NCI-H446 treated with DMSO at 0.1 percent for 48 hours (cell line): ENCODE measurements at places on chromosomes 3 and 15.
A peak's percentile ranks its signal among the peaks of the same experiment; 100 is the strongest.

- DNase-seq: no peak
Observed at GRCh38 chr3:128945041-128945877, 48.6 kb downstream of the CFAP92 start.

DNA sequence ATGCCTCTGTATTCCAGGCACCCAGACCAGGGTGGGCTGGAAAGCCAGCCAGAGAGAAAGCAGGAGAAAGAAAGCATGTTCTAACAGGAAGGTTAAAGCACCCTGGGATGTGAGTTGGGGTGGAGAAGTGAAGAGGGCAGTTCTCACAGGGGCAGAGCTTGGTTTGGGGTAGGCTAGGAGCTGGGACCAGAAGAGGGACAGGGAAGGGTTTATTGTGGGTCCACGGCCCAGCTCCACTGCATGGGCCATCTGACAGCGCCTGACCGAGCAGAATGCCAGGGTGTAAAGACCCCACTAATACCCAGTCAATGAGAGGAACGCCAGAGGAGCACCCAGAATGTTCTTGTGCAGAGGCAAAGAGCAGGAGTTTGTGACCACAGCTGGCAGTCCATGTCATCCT, 27.1 kb upstream of the MAGEF1 start:
- no peak for DNase-seq

- DNase-seq: no peak
Observed at GRCh38 chr15:59642351-59642750, 15.0 kb downstream of the GTF2A2 start.

DNA sequence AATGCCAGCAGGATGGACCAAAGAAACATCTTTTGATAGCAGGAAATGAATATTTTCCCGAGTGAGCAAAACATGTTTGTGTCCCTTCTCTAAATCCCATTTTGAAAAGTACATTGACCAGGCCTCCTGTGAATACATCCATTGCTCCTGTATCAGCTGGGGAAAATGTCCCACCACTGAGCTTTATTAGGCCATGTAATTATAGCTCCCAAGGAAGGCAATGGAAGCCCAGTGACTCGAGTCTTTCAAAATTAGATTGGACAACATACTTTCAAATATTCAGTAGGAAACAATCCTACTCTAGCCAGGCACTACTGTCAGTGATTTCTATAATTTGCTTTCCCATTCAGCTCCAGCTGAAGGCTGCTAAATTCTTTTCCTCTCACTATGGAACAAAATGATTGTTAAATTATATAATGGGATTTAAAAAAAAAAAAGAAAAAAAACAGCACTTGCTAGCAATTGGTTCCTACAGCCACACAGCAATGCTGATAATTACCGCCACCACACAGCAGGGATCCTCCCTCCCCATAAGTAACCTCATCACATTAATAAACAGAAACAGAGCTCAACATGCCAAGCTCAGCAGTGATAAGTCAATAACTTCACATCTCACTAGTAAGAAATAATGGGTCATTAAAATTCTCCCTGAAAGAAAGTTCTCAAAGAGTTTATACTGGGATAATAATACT, 172.4 kb upstream of the SLC2A2 start:
- DNase-seq: peak; percentile 53

GRCh38 chr15:62877276-62877857, 165.2 kb upstream of the TPM1 start:
- DNase-seq: no peak

DNA sequence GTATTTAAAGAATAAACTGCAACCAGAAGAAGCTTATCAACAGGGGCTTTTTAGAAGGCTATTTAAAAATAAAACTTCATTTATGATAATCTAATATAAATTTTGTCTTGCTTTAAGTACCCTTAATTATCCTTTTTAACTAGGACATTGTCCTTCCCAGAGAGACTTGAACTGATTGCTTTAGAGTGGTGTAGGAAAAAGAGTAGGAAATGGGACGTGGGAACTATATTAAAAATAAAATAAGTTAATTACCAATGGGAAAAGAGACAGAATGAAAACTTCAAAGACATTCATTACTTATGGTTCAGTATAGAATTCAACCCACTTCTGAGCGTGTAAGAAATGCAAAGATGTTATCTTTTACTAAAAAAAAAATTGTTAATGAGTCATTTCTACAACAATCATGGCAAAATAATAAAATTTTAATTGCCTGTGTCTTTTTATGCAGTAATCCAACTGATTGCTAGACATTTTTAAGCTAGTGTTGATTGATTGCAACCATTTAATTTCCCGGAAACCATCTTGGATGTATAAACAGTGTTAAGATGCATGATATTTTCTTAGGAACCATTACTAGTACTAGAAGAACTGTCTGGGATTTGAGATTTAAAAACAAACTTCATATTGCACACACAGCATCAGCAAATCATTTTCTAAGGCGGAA, 298.8 kb upstream of the UMPS start:
- DNase-seq: no peak

- no peak for DNase-seq
Observed at GRCh38 chr3:76040946-76041345, 255.6 kb upstream of the ZNF717 start.

- DNase-seq: no peak
Observed at GRCh38 chr3:178450476-178450875, 85.8 kb upstream of the KCNMB2 start.

DNA sequence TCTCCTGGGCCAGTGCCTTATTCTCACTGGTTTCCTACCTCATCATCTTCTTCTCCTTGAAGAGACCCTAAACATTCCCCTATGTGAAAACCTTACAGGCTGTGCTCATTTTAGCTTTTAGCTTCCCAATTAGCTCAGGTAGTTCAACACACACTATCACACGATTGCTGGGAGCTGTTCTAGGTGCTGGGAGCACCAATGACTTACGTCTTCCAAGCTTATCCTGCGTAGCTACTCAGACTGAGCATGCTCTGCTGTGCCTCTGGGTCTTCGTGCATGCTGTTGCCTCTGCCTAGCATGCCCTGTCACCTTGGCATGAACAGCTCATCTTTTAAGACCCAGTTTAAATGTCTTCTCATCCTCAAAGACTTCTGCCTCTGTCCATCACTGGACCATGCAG, 55.7 kb upstream of the APEH start:
- DNase-seq: no peak

DNA sequence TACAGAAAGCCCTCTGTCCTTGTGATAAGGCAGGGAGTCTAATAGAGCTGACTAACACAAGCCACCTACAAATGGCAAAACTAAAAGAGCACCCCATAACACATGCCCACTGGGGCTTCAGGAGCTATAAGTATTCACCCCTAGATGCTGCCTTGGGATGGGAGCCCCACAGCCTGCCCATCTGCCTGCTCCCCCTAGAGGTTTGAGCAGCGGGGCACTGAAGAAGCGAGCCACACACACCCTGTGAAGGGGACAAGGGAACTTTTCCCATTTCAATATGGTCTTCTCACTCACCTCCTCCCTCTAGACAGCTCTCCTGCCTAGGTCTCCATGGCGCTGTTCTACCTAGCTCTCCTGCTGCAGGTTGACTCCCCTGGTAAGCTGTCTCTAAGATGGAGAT, 261.0 kb downstream of the SHQ1 start:
- no peak for DNase-seq

DNA sequence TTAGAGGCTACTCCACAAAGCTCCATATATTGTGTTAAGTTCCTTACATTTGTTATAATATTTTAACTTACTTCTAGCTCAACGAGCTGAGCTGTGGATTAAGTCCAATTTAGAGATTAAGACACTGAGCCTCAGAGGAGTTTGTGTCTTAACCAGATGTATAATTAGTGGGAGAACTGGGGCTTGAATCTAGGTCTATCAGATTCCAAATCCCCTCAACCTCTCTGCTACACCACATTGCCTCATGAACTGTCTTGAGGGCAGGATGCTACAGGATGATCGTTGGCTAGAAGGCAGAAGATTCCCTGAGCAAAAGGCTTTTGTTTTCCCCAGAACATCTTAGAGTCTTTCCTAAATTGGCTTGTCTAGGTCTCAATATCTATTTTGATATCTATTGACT, 890.8 kb downstream of the NAALADL2 start:
- DNase-seq: no peak

- DNase-seq: no peak
Observed at GRCh38 chr3:180657094-180657493, 22.2 kb downstream of the CCDC39 start.

DNA sequence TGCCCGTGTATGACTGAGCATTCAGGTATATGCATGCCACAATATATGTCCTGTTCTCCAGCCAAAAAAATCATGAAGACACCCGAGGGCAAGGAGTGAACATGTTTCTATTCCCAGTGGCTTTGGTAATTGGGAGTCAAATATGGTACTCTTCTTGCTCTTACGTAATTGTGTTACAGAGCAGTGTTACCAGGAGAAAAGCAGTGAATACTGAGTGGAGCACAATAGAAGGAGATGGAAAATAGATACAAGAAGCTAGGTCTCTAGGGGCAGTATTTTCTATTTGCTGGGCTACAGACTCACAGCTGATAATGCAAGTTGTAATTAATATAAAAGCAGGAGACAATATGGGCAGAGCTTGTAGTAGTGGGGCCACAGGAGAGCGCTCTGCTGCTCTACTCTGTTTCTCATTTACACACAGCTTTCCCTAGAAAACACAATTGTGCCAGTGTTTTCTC, 13.2 kb downstream of the MEIS2 start:
- no peak for DNase-seq

DNA sequence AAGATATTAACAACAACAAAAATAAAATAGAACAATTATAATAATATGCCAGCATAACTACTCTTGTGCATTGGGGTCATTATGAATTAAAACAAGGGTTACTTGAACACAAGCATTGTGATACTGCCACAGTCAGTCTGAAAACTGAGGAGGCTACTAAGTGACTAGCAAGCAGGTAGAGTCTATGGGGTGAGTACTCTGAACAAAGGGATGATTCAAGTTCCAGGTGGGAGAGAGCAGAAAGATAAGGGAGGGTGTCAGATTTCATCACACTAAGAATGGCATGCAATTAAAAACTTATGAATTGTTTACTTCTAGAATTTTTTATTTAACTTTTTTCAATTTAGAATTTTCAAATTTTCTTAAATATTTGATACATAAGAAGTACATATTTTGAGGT, 754.4 kb upstream of the GOLIM4 start:
- DNase-seq: no peak

DNA sequence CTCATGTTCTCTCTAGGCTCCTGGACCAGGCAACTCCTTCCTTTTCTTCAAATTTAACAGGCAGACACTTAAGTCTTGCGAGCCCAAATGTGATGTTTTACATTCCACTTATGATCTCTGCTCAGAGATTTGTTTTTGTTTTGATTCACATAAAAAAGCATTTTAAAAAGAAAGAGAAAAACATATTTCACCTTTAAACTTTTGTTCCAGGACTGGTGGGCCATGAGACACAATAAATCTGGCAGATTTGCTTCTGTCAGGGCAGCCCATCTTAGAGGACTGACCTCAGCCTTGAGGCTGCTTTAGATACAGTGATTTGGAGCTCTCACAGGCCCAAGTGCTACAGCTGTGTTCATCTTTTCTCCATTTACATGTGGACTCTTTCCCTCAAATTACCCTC, 52.0 kb downstream of the CMSS1 start:
- DNase-seq: no peak
